Endothelial cell of umbilical vein (primary cell): ENCODE measurements at places on chromosomes 6 and 20.

DNA sequence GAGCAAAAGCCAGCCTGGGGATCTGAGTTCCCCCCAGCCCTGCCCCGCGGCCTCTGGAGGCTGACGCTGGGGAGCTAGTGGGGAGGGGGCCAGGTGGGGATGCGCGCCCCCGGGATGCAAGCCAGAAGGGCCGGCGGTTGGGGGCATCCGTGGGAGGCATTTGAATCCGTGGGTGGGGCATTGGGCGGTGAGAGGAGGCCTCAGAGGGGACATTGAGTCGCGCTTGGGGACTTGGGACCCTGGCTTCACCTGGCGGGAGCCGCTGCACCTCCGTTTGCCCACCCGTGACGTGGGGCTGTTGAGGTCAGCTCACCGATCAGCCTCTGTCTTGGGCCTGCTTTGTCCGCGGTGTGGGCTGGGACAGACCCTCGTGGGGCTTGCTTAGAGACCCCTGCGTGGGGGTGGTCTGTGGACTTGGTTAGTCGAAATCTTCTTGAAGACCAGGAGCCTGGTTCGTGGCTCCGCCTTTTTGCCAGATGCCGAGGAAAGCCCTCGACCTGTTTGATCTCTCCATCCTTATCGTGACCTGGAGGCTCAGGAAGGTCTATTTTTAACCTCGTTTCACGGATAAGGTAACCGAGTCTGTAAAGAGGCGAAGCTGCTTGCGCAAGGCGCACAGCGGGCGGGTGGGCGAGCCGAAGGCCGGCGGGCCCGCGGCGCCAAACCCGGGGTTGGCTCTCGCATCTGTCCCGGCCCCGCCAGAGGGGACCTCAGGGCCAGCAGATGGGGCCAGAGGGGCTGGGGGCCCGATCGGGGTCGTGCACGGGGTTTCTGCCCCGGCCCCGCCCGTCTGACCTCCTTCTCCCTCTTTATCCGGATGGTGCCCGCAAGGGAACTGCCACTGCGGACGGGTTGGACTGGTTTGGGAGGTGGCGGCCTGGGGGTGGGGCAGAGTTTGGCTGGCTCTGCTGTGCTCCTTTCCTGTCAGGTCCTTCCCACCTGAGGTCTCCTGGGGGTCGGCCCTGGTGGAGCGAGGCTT, 8.3 kb downstream of the FAM110A start:
- no peak for DNase-seq
- no peaks in the 10 kb centered on the region for H3K36me3 ChIP-seq

DNA sequence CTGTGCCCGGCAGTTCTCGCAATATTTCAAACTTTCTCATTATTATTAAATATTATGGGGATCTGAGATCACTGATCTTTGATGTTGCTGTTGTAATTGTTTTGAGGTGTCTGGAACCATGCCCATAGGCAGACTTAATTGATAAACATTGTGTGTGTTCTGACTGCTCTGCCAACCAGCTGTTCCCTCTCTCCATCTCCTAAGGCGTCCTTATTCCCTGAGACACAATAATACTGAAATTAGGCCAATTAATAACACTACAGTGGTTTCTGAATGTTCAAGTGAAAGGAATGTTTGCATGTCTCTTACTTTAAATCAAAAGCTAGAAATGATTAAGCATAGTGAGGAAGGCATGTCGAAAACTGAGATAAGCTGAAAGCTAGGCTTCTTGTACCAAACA, 7.6 kb downstream of the MAPK14 start:
- no peaks in the 10 kb centered on the region for H3K27me3 ChIP-seq
- H3K36me3 ChIP-seq = no peaks in the 10 kb centered on the region
- peaks cover 10% of the 10 kb centered on the region for H3K4me1 ChIP-seq
- no peak overlapping the region for H3K27ac ChIP-seq

- H3K27ac ChIP-seq = no peak overlapping the region
- H3K36me3 ChIP-seq = no peaks in the 10 kb centered on the region
- H3K4me3 ChIP-seq = no peak overlapping the region
- H3K27me3 ChIP-seq = no peaks in the 10 kb centered on the region
- H3K4me1 ChIP-seq = peaks cover 4% of the 10 kb centered on the region
Measured at GRCh38 chr6:153207617-153208016, 76.5 kb upstream of the RGS17 start.

- H3K27ac ChIP-seq = no peak overlapping the region
- H3K4me3 ChIP-seq = no peak overlapping the region
- no peak for DNase-seq
- no peaks in the 10 kb centered on the region for H3K4me1 ChIP-seq
Measured at GRCh38 chr6:14844411-14844810, 401.5 kb upstream of the JARID2 start.

DNA sequence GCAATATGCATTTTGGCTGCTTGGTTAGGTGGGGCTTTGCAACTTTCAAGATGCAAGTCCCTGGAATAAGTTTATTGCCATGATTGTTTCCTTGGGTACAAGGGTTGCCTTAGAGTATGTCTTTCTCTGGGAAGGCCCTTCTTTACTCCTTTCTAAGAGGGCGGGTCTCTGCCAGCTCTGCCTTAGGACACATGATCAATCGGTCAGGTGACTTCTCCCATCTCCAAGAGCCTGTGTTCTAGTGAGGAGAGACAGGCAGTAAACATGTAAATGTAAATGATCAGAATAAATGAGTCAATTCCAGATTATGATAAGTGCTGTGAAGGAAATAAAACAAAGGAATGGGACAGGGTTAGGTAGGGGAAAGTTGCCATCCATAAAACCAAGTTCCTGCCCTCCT, 43.2 kb upstream of the BCAS1 start:
- H3K36me3 ChIP-seq = no peaks in the 10 kb centered on the region
- H3K4me1 ChIP-seq = no peaks in the 10 kb centered on the region
- H3K27me3 ChIP-seq = no peaks in the 10 kb centered on the region
- H3K27ac ChIP-seq = no peak overlapping the region

DNA sequence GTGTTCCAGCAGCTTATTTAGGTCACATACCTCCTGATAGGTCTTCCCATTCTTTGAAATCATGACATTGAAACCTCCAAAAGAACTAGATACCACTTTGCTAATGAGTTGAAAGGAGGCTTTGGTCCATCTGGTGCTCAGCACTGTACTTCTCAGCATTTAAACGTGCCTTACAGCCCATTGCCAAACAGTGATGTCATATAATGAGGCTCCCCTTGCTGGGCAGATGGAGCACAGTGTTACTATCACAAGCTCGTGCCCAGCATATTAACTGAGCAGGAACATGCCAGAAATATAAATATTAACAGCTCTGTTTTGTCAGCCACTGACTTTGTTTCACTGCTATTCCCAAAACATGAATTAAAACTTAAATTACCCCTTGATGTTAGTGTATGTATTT, 25.5 kb upstream of the MAPK13 start:
- no peak for DNase-seq
- H3K4me3 ChIP-seq = no peak overlapping the region
- H3K4me1 ChIP-seq = peaks cover 6% of the 10 kb centered on the region
- no peaks in the 10 kb centered on the region for H3K27me3 ChIP-seq
- H3K36me3 ChIP-seq = peaks cover 27% of the 10 kb centered on the region

DNA sequence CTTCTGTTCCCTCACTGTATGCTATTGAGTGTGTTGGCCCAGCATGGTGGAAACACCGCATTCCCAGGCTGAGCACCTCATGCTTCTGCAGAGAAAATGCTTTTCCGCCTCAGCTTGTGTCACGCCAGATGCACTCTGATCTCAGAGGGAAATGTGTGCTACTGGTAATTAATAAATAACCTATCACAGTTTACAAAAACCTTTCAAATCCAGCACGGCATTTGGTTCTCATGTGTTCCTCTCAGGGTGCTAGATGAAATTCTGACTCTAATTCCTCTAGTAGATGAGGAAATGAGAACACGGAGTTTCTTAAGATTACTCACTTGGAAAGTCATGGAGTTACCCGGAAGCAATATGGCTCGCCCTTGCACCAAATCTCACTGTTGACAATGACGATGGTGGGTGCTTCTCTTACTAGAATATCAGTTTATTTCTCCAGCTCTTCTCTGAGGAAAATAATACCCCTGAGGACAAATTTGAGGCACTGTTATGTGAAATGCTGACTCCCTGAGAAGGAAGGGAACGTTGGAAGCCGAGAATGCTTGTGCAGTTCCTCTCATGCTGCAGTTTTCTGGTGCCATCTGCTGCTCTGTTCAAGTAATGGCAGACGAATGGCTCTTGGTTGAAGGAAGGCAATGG, 116.6 kb downstream of the RNF144B start:
- H3K4me3 ChIP-seq = peak overlapping the region; percentile 48
- peak overlapping the region; percentile 27 for H3K27ac ChIP-seq
- no peaks in the 10 kb centered on the region for H3K36me3 ChIP-seq
- DNase-seq = peak; percentile 83
- H3K4me1 ChIP-seq = peaks cover 9% of the 10 kb centered on the region

DNA sequence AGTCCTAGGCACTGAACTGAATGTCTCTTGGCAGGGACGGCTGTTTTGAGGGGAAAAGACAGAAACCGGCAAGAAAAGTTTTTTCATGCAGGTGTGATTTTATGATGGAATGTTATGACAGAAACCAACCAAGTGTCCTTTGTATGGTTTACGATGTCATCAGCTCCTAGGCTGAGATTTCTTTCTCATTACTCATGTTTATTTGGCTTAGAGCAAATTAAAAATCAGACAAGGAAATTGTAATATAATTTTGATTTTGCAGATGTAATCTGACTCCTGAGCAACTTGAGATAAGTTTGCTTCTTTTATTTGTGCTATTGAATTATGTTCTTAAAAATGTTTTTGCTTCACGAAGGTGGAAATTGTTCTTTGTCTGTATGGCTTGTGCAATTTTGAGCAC, 58.8 kb upstream of the MAP3K7 start:
- no peak overlapping the region for H3K4me3 ChIP-seq
- H3K27ac ChIP-seq = no peak overlapping the region
- H3K36me3 ChIP-seq = no peaks in the 10 kb centered on the region
- no peaks in the 10 kb centered on the region for H3K27me3 ChIP-seq
- no peak for DNase-seq

- no peak overlapping the region for H3K27ac ChIP-seq
- no peak for DNase-seq
- no peaks in the 10 kb centered on the region for H3K4me1 ChIP-seq
- no peaks in the 10 kb centered on the region for H3K36me3 ChIP-seq
Measured at GRCh38 chr6:162237331-162237730, 490.2 kb downstream of the PRKN start.

GRCh38 chr6:108805611-108806167, 42.5 kb upstream of the ARMC2 start:
- H3K36me3 ChIP-seq = no peaks in the 10 kb centered on the region
- no peaks in the 10 kb centered on the region for H3K4me1 ChIP-seq
- no peak overlapping the region for H3K27ac ChIP-seq
- H3K4me3 ChIP-seq = no peak overlapping the region
- H3K27me3 ChIP-seq = no peaks in the 10 kb centered on the region

DNA sequence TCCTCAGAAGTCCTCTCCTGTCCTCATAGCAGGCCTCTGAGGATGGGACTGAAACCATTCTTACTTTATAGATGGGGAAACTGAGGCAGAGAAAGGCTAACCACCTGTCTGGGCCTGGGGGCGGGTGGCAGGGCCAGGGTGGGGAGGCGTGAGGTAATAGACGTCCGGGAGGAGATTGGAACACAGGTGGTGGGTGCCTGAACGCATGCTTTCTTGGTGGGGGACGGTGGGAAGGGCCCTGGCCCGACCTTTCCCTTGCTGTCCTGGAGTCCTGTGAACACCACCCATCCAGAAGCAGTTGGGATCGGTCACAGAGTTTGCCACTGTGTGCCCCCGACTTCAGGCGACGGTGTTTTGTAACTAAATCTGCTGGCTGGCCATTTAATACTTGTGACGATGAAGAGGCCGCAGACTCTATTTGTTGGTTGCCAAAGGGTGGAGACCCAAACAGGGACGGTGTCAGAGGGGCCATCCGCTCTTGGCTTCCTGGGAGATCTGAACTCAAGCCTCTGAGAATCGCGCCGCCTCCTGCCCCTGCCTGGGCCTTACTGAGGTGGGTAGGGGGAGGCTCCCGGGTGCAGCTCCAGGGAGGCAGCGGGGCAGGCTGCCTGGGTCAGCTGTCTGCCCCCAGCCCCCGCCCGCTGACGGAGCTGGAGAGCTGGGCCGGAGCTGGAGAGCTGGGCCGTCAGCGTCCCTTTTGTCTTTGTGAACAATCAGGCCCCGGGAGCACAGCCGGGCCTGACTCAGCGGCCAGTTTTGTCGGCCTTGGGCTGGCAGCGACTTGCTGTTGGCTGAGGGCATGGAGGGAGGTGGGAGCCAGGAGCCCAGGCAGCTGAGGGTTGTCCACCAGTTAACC, 4.1 kb downstream of the RBM38 start:
- DNase-seq = peak; percentile 80
- H3K36me3 ChIP-seq = peaks cover 26% of the 10 kb centered on the region
- no peaks in the 10 kb centered on the region for H3K27me3 ChIP-seq
- H3K27ac ChIP-seq = peak overlapping the region; percentile 69
- H3K4me3 ChIP-seq = no peak overlapping the region
- peaks cover 14% of the 10 kb centered on the region for H3K4me1 ChIP-seq

DNA sequence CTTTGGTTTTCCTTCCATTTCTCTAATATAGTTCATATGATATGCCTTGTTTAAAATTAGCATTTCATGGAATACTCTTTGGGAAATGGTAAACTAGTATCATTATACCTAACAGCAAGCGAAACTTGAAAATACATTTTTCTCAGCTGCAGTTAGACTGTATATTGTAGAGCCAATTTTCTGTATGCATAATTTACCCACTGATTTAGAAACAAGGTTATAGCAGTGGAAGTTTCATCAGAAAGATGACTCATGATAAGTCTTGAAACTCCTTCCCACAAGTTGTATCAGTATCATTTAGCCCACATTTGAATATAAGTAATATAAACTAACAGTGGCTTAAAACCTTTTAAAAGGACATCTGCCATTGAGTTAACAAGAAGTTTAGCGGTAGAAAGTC, 164.8 kb upstream of the BMP5 start:
- no peaks in the 10 kb centered on the region for H3K36me3 ChIP-seq
- no peak for DNase-seq
- no peak overlapping the region for H3K27ac ChIP-seq
- H3K4me3 ChIP-seq = no peak overlapping the region
- no peaks in the 10 kb centered on the region for H3K27me3 ChIP-seq

GRCh38 chr6:109477725-109478124, 5.3 kb downstream of the ZBTB24 start:
- DNase-seq = no peak
- no peak overlapping the region for H3K4me3 ChIP-seq
- no peak overlapping the region for H3K27ac ChIP-seq
- H3K27me3 ChIP-seq = no peaks in the 10 kb centered on the region
